ENCODE measurements at places on chromosomes 3 and 15.

DNA sequence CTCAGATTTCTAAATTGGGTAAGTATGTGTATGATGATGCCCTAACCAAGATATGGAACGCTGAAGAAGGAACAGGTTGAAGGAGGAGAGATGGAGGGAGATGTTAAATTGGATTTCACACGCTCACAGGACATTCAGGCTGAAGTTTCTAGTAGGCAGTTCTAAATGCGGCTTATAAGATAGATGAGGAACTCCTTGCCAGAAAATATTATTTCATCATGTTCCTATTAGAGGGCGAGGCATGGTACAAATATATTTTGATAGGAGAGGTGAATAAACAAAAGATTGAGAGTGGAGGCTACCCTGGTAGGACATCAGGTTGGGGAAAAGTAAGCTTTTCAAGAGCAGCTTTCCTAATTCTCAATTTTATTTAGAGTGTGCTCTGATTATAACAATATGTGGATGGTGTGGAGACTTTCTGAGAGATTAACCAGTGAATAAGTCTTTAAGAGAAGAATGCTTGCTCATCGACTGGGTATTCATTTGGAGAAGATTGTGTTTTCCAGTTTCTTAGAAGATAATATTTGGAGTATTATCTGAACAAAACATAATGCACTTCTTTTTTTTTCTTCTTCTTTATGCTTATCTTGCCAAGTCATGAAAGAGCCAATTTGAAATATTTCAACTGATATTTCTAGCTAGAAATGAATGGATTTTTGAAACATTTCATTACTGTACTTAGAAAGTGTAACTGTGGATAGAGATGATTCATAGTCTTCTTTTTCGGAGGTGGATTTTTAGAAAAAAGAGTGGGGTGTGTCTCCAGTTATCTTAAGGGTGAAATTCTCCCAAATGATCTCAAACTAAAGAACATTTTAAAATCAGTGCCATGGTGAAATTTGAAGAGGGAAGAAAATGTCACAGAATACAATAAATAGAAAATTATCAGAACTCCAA, 88.5 kb downstream of the B3GALNT1 start:
- DNase-seq, result no peak

GRCh38 chr3:182740710-182741109, 52.6 kb upstream of the ATP11B start:
- no peak for DNase-seq

GRCh38 chr3:24963762-24964625, 464.1 kb upstream of the RARB start:
- no peak for DNase-seq

GRCh38 chr15:89396723-89397652, 62.4 kb upstream of the POLG start:
- no peak for DNase-seq

GRCh38 chr3:20523293-20523692, 337.3 kb upstream of the SGO1 start:
- no peak for DNase-seq

- no peak for DNase-seq
These were observed 30.3 kb downstream of the ARL14 start for GRCh38 chr3:160707187-160707794.

- peak; percentile 27 for DNase-seq
These were observed at the start of gene CCDC9B for GRCh38 chr15:40340740-40341400. TSS of gene CCDC9B (minus strand) at chr15:40340939. CDS start at chr15:40340819, 120 bp downstream.

All from cortex of kidney (tissue), 1 donor.